ENCODE measurements at places on chromosomes 6 and 20. TPM values are rescaled to one million over a fixed set of nuclear protein-coding genes. Genes with fewer than 3 reads are reported as not detected.

DNA sequence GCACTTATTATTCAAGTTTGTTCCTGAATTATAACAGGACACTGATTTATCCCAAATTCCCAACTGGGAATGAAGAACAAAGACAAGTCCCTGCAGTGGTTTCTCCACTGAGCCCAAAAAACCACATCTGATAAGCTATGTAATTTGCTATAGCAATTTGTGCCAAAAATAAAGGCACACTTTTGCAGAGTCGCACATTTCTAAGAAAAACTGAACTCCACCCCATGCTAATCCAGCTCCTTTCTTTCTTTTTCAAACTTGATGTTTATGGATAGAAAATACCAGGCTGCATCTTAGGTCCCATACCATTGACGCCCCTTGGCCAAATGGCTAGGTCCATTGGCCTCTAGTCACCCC lies 170.2 kb upstream of the CITED2 start:
- DNase-seq = no peak

- DNase-seq = no peak
Observed at GRCh38 chr6:134680021-134680420, 269.9 kb downstream of the ALDH8A1 start.

DNA sequence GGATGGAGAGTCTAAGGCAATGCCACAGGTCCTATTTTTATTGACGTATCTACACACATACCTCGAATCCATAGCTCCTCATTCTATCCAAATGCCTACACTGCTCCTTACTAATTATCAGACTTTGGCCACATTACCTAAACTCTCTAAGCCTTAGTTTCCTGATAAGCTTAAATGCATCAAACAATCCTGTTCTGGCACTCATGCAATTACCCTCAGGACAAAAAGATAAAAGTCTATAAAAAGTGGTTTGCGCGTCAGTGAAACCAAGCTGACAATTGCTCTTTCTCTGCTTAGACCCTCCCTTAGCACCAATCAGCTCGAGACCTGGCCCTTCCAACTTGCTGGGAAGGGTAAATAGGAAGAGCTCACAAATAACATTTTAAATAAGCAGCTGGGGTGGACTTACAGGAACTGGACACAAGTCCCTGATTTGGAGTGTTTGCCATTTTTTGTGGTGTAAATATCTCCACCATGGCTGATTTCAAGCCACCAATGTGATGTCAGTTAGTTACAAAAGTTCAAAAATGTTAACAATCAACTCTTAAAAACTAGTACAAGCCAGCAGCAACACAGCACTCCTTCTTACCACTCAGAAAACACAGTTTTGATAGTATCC lies 7.2 kb upstream of the PLEKHG1 start:
- no peak for DNase-seq

GRCh38 chr6:112085286-112086065 lies 1.8 kb downstream of the TUBE1 start:
- DNase-seq = no peak

DNA sequence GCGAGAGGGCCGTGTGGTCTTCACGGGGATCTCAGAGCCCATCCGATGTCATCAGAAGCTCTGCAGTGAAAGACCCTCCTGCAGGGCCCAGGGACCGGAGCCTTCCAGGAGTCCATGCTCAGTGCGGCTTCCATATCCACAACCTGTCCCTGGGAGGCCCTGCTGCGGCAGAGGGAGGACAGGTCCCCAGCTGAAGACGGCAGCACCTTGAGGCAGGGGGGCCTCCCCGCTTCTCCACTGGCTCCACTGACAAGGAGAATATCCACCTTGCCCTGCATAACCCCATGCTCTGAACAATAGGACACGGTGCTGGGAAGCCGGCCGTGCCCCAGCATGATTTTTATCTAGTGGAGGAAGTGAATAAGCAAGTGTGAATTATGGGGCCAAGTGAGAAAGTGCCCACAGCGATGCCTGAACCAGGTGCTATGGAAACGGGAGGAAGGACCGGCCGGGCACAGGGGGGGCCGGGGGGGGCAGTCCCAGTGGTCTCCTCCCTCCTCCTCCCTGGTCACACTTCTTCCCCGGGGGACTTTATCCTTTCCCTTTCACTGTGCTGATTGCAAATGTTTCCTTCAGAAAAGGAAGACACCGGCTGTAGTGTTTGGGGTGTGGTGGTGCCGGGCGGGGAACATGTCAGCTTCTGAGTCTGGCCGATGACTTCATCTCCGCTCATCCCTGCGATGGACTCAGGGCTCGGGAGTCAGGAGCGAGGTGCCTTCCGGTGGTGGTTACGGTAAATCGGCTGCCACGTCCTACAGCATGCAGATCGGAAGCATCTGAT lies 225.1 kb downstream of the ERMARD start:
- no peak for DNase-seq

DNA sequence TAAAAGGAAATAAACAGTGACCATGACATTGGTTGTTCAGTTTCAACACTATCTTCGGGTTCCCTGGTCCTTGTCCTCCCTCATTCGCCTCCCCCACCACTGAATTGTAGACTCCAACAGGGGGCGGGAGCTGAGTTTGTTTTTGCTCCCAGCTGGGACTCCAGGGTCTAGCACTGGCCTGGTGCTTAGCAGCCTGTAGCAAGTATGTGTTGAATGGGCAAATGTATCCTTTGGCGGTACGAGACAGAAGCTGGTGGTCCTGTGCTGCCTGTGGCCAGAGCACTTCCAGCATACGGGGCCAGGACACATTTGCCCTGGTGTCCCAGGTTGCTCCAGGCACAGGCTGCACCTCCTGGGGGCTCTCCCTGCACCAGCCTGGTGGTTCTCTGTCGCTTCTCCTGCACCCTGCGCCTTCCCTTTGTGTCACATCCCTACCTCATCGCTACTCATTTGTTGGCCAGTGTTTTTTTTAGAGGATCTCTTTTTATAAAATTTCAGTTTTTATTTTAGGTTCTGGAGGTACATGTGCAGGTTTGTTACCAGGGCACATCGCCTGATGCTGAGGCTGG lies 40.1 kb downstream of the PHACTR3 start:
- DNase-seq = no peak

The SLC35F1 gene
- 3.9 TPM for polyA plus RNA-seq

The ID4 gene
- 136 TPM for polyA plus RNA-seq

DNA sequence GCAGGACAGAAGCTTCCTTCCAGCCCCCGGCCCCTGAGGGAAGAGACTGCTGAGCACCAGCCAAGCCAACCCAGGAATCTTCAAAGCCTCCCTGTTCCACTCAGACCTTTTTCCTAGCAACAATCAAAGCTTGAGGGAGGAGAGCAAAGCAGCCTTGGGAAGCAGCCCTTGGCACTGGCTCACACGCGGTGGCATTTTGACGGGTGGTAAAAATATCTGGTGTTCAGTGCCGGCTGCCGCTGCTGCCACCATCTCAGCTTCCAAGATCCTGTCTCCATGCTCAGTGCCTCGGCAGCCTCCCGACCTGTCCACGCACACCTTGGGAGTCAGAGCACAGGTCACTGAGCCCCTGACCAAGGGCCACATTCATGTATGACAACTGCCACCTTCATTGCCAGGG lies 170.1 kb downstream of the LRFN2 start:
- no peak for DNase-seq

DNA sequence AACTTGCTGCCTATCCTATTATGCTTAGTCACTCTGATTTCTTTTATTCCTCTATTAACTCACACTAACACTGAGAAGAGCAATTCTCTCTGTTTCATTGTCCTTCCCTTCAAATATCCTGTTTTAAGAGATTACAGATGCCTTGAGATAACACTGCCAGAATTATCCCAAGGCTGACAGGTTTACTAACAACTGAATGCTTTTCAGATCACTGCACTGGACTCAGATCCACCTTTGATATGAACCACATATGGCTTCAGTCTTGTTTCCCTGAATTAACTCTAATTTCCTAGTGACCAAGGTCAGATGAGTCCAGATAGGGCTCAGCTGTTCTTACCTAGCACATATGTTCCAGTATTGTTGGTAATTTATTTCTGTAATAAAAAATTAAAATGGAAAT lies 633.1 kb downstream of the GRIK2 start:
- DNase-seq = no peak

DNA sequence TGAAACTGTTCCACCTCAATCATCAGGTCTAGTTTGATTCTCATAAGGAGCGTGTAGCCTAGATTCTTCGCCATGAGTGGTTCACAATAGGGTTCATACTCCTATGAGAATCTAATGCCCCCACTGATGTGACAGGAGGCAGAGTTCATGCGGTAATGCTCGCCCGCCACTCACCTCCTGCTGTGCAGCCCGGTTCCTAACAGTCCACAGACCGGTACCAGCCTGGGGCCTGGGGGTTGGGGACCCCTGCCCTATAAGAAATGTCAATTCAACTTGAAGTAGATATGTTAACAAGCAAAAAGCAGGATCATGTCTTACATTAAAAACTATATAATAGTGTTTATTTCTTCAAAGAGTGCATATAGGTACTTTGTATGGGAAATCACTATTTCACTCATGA lies 216.5 kb downstream of the COL19A1 start:
- no peak for DNase-seq

All from left kidney (tissue), 8 donors.